NCI-H1105 (cell line): ENCODE measurements at places on chromosomes 7 and 10.

- DNase-seq, result no peak
Measured at GRCh38 chr10:99520040-99520846, 12.5 kb upstream of the NKX2-3 start.

DNA sequence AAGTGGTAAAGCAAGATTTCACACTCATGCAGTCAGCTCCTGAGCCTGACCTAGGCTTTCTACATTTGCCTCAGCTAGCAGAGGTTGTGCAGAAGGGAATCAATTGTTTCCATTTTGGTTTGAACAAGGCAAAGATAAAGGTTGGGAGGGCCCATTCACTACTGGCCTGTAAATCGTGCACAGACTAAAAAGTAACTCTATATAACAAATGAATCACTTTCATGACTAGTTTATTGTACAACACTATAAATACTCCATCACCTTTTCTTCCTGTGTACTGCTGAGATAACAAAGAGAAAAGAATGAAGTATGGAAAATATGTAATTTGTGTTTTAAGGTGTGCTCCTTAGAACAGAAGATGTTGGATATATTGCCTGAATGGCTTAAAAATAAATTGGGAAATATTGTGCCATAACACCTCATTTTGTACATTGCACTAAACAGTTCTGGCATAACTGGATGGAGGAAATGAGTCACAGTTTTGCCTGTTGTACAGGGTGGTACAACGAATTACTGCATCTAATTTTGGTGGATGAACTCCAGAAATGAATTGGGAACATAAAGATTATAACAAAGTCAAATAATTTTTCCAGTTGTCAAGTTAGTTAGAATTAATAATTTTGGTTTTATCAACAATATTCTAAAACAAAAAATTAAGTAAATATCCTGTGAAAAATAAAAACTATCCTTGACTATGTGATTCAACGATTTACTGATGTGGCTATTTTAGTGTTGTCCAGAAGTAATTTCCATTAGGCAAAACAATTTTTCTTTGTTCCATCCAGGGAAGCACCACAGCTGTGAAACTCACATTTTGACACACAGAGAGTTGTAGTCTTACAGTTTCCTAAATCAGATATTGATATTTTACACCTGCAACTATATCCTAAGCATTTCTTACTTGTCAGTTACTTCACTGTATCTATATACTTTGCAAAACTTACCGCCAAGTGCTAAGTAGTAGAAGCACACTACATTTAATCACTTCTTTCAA is 18.0 kb downstream of the SEMA3C start:
- DNase-seq, result no peak

- DNase-seq, result no peak
Measured at GRCh38 chr7:80636709-80637108, 1.7 kb upstream of the CD36 start.

DNA sequence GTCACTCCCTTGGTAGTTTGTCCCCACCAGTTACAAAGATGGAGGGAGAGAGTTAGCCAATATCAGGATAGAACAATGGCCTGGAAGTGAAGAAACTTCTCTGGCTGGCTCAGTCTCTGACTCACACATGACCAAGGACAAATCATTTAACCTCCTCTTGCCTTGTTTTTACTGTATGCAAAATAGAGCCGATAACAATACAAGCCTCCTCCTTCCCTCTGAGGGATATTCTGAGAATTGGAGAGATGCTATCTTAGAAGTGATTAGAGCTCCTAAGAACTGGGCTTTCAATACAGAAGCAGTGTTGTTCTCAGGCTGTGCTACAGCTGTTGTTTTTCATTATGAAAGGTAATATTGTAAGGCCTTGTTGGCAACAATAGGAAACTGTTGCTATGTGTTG is 87.7 kb upstream of the EGR2 start:
- no peak for DNase-seq

DNA sequence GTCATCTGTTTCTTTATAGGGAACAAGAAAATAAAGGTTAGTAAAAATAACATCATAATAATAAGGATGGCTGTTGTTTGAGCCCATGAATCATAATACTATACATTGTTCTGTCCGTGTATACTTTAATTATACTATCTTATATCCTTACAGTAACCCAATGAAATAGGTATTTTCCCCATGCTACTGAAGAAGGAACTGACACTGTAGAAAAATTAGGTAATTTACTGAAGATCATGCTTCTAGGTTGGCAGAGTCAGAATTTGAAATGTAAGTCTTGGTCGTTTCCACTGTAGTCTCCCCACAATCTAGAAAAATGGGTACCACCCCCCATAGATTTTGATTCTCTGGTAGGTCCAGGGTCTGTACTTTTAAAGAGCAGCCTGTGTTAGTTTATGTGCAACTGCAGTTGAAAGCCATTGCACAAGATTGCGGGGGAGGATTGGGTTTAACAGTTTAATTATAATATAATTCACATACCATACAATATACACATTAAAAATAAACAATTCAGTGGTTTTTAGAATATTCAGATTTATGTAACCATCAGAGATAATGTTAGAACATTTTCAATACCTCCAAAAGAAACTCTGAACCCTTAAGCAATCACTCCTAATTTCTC is 47.7 kb downstream of the SHOC2 start:
- DNase-seq, result no peak

GRCh38 chr7:75988568-75989499 is 5.6 kb downstream of the TMEM120A start:
- no peak for DNase-seq

- DNase-seq, result no peak
Measured at GRCh38 chr7:4642468-4643203, 39.5 kb upstream of the FOXK1 start.

DNA sequence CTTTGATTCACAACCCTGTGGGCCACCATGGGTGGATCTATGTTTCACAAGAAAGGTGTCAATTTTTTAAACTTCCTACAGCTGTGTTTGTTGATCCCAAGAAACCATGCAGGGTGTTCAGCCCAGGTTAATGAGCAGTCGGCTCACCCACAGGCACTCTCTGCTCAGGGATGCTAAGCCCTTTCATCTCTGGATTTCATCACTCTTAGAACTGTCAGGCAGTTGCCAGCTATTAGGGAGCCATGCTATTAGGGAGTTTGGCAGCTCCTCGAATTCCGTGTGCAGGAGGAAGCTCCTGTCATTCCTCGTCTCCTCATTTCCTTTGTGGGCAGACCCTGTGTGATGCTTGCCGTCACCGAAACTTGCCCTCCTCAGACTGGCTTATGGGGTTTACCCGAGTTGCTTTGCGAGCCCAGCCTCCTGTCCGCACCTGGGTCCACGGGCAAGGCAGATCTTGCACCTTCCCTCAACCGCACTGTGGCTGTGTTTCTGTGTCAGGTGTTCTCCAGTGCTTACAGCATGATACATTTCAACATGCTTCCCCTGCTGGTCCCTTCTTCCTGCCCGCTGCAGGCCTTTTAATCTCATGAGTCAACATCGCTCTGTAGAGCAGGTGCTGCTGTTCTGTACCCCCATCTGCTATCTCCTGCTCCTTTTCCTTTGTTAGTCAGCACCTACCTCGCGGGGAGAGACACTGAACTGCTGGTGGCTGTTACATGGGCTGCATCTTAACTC is 509.8 kb downstream of the SUGCT start:
- DNase-seq, result no peak

DNA sequence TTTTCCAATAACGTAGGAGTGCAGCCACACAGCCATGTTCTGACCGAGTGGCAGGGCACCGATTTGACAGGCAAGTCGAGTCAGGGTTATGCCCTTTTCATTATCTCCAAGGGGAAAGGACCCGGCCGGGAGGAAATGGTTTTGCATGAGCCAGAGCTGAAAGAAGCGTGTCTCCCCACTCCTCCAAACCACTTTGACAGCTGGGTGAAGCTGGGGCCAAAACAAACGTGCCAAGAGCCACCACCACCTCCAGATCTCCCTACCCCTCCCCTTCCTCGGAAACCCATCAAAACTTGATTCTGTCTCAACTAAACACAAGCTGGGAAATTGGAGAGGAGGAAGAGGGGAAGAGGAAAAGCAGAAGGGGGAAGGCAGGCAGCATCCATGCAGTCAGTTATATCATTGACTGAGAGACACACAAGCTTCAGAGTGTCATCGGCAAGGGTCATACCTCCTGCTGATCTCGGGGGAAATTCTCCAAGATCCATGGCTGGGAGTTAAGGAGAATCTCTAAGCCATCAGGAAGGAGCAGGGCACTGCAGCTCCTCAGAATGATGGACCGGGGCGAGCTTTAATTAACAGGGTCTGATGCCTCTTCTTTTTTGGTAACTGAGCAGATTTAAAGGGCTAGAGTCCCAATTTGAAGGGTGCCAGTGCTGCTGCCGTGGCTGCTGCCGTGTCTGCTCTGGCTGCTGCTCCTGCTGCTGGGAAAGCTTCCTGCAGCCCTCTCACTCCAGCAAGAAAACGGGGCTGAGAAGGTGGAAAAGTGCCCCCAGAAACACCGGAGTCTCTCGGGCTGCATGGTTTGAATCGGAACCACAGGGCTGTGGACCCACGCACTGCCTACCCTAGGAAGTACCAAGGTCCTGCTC is 34.7 kb upstream of the CALN1 start:
- DNase-seq, result no peak

DNA sequence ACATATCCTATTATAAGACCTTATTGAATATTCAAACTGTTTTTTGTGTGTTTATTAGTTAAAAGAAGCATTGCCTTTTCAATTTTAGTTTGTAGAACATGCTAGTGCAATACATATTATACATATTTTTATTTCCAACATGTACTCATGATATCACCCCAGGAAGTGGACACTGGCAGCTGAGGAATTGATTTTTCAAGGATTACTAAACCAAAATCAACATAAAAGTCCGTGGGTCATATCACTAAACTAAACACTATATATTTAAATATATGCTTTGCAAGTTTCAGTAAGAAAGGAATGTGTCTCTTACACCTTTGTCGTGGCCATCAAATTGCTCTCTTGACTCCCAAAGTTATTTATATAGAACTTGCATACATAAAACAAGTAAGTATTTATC is 185.2 kb downstream of the AGMO start:
- DNase-seq, result no peak

DNA sequence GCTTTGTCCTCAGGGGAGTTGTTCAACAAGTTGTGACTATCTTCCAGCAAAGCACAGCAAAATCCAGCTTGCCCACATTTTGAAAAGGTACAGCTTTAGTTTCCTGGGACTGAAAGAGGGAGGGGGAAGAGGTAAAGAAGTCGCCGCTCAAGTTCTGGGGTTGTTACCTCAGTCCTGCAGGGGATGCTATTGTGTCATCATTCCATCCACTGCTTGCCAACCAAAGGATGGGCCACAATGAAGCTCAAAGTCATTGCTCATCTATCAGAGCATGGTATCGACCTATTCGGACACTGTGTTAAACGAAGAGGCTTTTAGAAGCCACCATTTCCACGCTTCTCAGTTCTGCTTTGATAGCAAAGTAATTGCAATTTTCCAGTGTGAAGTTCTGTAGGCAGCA is 34.3 kb downstream of the NPY start:
- DNase-seq, result no peak

- no peak for DNase-seq
Measured at GRCh38 chr10:97320480-97321031, 1.5 kb downstream of the FRAT1 start.

DNA sequence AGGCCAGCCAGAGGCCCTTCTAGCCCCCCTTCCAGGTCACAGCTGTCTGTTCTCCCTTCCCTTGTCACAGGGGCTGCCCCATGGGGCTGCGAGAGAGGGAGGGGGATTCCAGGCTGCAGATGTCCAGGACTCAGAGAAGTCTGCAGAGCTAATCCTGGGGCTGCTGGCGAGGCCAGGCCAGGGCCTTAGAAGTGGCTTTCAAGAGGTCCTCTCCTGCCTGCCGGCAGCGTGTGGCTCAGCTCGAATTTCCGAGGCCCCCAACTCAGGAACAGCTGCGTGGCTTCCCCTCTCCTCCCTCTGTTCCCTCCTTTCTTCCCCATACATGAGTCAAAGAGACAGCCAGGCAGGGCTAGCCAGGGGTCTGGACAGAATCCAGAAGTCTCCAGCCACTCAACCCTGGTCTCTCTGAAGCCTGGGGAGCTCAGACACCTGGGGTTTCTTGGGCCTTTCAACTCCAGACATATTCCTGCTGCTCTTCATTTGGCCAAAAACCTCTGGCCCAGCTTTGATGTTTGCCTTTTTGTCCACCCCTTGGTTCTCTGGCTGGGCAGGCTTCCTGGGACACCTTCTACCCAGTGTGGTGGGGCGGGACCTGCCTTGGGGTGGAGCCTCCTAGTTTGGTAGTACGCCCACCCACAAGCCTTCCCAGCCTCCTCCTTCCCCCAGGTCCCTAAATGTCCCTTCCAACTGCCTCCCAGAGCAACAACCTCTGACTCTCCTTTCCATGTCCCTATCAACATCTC is 21.8 kb upstream of the EIF5AL1 start:
- DNase-seq, result no peak

GRCh38 chr10:30437031-30437841 is 3.3 kb downstream of the MAP3K8 start:
- DNase-seq, result no peak
